ENCODE measurements at places on chromosomes 3 and 15.

- no peak for DNase-seq
Observed at GRCh38 chr3:48402907-48403306, 27.0 kb downstream of the PLXNB1 start.

DNA sequence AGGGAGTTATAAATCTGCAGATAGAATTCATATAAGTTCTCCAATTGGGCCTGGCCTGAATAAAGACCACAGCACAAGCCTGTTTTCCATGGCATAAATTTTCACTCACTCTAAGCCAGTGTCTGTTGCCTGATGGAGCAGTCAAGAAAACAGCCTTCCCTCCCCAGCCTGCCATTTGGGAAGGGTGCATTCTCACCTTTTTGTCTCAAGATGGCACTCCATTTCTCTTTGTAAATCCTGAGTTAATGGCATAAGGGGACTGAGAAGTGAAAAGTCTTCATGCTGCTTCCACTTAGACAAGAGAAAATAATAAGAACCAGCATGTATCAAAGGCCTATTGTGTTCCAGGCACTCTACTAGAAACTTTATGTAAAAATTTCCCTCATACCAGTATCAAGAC lies 115.6 kb upstream of the MANF start:
- DNase-seq = no peak

GRCh38 chr3:71104121-71104541 lies 479.4 kb downstream of the FOXP1 start:
- DNase-seq = no peak

- DNase-seq = no peak
Observed at GRCh38 chr3:17155951-17156350, 271.2 kb downstream of the PLCL2 start.

DNA sequence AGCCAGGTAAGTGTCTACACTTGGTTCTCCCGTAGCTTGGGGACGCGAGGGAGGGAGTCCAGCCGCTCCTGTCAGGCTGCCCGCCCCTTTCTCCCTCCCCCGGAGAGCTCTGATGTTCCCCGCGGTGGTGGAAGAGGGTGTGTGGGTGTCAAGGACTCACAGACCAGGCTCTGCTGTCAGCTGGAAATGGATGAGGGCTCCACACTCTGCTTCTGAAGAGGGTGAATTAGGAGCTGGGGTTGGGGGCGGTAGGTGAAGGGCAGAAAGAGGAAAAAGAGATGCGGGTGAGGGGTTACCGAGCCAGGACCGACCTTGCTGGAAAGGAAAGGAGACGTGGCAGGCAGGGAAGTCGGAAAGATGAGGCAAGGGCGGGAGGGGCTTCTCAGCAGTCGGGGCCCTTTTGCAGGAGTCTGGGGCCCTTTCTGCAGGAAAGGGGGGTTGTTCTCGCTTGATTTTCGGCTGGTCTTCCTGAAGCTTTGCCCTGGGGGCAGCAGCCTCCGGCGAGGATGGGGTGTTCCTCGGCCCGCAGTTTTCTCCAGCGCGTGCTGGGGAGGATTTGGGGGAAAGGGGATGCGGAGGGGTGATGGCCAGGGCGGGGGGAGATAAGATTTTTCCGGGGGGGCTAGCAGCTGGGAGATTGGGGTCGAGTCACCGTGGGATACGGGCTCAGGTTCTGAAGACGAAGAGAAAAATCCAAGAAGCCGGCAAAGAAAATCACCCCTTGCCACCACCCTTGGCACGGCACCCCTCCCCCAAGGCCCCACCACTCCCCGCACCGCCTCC lies 602 bp upstream of the BAHD1 start:
- DNase-seq = no peak

DNA sequence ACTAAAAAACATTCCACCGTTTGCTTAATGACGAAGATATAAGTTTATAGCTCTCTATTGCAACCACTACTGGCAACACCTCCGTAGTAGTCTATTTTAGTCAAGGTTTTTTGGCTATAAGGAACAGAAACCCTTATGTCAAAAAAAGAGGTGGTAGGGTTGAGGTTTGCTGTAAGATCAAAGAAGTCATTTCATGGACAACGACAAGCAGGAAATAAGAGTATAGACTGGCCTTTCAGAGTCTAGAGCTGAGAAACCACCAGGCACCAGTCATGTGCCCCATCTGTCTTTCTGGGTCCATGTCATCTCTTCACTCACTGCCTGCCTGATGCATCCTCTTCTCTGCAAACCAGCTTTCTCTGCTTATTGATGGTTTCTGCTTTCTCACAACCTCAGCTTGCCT lies 42.7 kb downstream of the THBS1 start:
- no peak for DNase-seq

DNA sequence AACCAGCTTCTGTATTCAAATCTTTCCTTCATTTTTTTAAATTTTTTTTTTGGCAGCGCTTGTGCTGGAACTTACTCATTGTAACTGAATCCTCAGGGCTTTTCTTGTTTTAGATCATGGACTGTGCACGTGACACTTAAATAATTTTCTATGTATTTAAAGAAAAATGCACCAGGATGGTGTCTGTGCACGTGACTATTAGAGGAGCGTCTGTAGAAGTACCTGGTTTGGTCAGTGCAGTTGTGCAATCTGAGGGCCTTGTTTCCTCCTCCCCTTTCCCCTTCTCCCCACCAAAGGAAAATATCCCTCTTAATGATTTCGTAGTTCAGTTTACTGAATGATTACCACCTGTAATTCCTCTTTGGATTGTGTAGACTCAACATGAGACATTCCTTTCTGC lies 31.3 kb downstream of the EDEM1 start:
- no peak for DNase-seq

- DNase-seq = no peak
Observed at GRCh38 chr3:186532598-186533072, 11.5 kb downstream of the CRYGS start.

DNA sequence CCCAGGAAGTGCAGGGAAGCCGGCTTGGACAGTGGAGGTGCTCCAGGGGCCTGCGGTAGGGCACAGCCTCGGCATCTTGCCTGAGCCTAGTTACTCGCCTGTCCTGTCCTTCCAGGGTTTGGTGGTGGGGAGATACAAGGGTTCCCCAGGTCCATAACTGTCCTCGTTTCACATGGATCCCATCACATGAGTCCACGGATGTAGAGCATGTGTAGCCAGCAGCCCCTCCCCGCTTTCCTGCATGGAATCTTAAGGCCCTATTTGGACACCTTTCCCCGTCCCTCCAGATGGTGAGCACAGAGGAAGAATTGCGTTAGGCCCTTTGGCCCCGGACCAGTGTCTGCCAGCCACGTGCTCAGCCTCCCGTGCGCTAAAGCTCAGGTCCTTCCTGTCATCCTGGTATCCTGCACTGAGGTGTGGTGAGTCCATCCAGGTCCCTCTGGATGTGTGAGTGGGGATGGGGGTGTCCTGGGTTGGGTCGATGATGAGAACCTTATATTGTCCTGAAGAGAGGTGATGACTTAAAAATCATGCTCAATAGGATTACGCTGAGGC lies 230.4 kb downstream of the SNRPN start:
- DNase-seq = no peak

GRCh38 chr3:117801912-117802239 lies 1092.3 kb downstream of the TUSC7 start:
- no peak for DNase-seq

GRCh38 chr15:96700555-96700954 lies 370.1 kb downstream of the NR2F2 start:
- DNase-seq = no peak

DNA sequence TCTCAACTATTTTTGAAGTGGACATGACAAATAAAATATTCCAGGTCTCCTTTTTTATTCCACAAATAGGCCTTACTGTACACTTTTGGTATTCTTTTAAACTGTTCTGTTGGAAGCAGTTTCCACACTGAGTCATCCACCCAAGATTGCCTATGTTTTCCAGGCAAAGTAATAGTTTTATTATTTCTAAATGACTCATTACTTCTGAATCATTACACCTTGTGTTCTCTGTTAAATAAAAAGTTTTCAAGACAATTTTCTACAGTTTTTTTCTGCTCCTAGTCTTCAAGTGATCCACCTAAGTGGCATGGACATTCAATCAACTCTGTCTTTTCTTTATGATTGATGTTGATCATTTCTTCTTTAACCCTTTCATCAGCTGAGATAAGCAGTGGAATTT lies 26.5 kb downstream of the PPP2R3A start:
- DNase-seq = no peak

DNA sequence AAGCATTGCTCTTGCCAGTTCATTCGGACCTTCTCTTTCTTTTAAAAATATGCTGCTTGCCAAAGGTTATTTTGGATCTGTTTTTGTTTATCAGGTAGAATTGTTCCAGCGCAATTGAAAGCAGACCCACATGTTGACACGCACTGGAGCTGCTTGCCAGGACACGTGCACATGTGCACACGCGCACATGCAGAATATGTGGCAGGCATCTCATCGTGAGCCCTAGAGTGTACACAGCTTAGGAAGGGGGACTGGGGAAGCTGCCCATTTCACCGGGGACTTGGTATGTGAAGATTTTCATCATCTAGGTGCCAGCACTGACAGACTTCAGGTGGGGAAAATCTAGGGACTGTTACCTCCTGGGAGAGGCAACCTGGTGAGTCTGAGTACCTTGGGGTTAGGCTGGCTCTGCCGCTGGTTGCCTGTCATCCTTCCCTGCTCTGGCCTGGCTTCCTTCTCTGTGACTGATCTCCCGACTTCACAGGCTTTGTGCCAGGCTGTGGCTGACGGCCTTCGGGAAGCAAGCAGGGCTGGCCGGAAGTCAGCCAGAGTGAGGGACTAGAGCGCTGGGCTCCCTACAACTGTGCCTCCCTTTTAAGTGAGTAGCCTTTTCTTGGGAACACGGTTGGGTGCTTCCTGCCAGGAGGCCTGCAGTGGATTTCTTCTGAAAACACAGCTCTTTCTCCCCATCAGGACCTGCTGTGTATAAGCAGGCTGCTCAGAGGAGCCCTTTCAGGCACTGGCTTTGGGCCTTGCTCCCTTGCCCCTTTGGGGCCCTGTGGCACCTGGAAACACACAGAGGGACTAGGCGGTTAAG lies 129.3 kb downstream of the EEFSEC start:
- no peak for DNase-seq

DNA sequence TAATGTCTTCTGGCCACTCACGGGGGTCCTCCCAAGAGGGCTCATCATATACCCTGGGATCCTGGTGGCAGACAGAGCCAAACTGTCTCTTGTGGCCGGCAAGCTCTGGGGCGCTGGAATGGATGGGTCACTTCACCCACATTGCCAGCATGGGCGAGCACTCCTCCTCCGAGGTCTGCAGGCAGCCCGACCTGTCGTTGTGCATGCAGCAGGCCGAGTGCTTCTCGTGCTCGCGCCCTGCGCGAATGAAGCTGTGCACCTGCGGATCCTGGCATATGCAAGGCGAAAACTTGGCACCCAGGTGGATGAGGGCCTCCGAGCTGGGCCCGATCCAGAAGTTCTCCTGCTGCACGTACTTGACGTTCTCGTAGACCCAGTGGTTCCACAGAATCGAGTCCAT lies 33.6 kb upstream of the GRIP2 start:
- no peak for DNase-seq

GRCh38 chr3:105398437-105398836 lies 31.7 kb downstream of the ALCAM start:
- no peak for DNase-seq

- no peak for DNase-seq
Observed at GRCh38 chr3:46877406-46878125, at the start of gene PTH1R. Gene PTH1R, plus strand, starts transcription at chr3:46877721. Its CDS starts 5,839 bp downstream, at chr3:46883560.

GRCh38 chr15:81113204-81113657 lies 20.8 kb upstream of the CFAP161 start:
- no peak for DNase-seq

DNA sequence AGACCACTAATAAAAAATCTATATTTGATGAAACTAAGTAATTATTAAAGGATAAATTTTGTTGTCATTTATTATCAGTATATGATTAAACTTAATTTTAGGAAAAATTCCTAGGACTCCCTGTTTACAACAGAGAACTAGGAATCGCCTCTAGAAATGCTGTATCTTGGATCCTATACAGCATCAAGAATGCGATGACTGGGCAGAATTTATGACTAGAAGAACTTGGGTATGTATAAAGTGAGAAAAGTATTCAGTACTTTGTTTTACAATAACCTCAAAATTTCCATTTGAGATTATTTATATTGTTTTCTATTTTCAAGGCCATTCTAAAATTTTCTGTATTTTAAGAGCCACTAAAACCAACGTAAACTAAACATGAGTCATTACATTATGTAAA lies 82.3 kb upstream of the AGTR1 start:
- no peak for DNase-seq

DNA sequence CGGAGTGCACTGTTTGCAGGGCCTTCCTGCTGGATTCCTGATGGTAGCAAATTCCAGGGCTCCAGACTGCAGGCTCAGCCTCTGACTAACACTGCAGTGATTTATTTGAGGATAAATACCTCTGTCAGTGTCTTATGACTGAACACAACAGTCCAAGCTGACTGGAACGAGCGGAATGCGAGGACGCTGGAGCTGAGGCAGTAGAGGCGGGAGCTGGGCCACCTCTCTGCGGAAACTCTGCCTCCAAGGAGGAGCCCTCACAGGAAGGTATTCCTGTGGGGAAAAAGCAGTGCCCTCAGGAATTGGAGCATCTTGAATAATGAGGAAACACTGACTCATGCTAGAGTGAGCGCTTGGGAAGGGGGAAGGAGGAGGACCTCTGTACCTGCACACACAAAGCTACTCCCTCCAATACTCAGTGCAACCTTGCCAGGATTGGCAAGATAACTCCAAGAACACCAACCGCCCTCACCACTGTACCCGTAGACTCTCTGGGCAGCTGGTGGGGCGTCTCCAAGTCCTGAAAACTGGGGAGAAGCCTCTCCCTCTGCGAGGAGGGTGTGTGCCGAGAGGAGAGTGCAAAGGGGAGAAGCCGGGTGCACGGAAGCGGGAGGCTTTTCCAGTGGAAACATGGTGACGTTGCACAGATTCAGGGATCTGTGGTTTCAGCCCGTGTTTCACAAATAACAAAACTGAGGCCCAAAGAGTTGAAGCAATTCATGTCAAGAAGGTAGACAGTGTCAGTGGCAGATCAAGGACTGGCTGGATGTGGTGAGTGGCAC lies 43.0 kb downstream of the VGLL4 start:
- DNase-seq = no peak

- no peak for DNase-seq
Observed at GRCh38 chr15:66165856-66166255, 87.7 kb downstream of the MEGF11 start.

GRCh38 chr15:34214135-34214534 lies 4.2 kb upstream of the KATNBL1 start:
- DNase-seq = no peak

DNA sequence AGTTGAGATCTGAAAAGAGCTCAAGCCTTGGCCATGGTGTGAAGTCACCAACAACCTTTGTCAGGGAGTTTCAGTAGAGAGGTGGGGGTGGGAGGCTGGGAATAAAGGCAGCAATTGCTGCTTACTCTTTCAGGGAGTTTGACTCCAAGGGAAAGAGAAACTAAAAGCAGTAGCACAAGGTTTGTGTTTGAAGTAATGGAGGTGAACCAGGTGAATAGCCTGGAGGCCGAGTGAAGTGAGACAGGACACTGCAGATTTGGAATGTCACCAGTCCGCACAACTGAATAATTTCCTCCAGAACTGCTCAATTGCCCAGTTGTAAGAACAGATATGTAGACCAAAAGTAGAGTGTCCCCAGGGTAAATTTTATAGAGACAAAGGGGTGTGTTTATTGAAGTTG lies 44.1 kb downstream of the CD86 start:
- no peak for DNase-seq

GRCh38 chr3:119829420-119829819 lies 47.5 kb downstream of the NR1I2 start:
- no peak for DNase-seq

All from stimulated activated CD4-positive, alpha-beta T cell treated with anti-CD3 and anti-CD28 coated beads, Interleukin-2, amount 100 ng/mL, for 4 hours (primary cell).